Amniotic stem cell (primary cell): ENCODE measurements at places on chromosomes 11 and 22.

DNA sequence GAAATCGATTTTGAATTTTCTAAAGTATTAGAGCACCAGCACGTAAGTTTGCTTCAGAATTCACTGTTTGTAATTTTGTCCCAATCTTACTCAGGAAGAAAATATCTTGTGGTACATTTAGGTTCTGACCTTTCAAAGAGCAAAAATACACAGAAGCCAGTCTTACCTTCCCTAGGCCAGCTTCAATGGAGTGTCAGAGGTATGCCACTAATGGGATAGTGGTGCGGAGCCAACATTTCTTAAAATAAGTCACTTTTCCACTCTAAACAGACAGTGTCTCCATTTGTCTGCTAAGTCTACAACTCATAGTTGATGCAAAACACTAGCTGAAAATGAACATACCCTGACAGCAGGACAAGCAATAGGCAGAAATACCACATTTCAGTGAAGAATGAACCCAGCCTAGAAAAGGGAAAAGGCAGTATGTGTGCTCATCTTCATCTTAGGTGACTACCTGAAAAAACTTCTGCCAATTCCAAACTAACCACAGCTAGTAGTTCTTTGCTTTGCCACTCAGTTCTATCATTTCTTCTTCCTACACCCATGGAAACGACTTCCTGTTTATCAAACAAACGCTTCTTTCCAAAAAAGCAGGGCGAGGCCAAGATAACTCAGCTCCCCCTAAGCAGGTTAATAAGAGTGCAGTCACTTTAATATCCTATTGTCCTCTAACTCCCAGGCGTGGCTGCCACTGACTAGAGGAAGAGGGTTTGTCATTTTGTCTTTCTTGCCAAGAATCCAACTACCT lies 94.0 kb upstream of the APOA1 start:
- no peak for DNase-seq

GRCh38 chr11:40100781-40101180 lies 1358.7 kb downstream of the LRRC4C start:
- DNase-seq, result no peak

GRCh38 chr11:111320728-111321568 lies 22.6 kb downstream of the POU2AF3 start:
- no peak for DNase-seq

DNA sequence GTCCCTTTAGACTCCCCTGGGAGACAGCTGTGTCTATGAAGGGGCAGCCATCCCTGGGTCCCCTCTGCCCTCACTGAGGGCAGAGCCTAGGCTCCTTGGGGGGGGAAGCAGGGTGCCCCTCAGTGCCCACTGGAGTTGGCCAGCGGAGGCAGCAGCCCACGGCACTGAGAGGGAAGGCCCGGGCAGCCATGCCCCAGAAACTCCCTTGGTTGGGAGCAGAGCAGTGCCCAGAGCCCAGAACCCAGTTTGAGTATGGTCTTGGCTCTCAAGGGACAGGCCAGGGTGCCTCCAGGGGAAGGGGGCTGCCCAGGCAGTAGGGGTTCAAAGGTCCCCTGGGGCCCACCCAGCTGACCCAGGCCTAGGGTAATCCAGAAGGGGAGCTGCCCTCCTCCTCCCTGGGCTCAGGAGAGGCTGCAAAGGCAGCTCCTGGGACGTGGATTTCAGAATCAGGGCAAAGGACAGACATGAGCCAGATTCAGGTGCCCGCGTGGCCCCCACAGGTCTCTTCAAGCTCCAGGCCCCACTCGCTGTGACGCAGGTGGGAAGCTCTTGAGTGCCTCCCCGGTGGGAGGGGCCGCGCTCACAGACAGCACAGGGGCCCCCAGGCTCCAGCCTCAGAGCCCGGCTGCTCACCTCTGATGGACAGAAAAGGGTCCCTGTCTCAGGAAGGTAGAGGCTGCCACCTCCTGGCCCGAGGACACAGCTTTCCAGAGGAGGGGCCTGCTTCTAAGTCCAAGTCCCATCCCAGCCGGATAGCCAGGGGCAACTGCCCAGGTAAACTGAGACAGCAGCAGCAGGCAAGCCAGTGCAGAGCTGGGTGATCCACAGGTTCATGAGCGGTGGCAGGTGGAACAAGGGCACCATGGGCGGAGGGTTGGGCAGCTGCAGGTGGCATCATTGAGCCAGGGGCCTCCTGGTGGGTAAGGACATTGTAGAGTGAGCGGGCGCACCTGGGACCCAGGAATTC lies 2.6 kb downstream of the C11orf21 start:
- no peak for DNase-seq

DNA sequence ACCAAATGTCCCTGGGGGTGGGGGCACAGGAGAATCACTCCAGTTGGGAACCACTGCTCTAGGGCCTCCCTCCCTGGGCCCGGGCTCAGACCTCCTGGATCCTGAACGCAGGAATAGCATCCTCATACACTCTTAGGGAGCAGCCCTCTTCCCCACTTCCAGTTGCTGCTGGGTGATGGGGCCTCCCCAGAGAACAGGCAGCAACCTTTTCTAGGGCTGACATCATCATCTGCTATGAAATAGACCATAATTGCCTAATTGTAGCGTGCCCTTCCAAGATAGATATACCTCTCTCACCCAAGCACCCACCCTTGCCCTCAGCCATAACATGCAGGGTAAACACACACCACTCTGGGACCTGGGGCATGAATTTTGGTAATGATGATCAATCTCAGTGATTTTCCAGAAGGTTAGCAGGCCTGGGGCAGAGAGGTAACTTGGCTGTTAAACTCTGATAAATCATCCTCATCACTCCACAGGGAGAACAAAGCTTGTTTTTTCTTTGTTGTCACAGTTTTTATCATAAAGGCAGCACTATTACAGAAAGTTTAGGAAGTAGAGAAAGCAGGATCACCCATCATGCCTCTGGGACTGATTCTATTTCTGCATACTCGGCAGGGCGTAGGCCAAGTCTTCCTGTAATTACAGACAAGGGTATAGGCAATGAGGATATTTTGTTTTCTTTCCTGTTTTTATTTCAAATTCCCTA lies 88.3 kb upstream of the PRDM11 start:
- no peak for DNase-seq
